ENCODE measurements at places on chromosomes 7 and 10.

DNA sequence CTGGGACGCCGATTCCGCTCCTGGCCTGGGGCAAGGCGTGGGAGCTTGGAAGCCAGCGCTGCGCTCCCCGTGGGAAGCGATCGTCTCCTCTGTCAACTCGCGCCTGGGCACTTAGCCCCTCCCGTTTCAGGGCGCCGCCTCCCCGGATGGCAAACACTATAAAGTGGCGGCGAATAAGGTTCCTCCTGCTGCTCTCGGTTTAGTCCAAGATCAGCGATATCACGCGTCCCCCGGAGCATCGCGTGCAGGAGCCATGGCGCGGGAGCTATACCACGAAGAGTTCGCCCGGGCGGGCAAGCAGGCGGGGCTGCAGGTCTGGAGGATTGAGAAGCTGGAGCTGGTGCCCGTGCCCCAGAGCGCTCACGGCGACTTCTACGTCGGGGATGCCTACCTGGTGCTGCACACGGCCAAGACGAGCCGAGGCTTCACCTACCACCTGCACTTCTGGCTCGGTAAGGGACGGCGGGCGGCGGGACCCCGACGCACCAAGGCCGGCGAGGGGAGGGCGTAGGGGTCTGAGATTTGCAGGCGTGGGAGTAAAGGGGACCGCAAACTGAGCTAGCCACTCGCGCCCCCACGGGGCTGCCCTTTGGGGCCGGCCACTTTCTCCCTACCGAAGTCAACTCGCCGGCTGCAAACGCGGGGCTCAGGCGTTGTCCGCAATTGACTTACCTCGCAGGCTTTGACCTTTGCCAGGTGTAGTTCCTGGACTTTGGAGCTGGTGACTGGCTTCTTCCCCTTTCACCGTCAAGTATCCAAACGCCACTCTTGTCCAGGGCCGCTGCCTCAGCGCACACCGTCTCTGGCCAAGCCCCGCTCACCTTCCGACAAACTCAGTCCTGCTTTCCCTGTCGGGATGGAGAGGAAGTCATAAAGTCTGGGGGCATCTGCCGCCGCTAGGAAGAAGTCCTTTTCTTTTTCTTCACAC is at the start of gene SCIN:
Gene SCIN, plus strand, starts transcription at position 187 of the 928 bp plus-strand sequence. Its CDS starts 67 bp downstream, at position 254.
- no peak for DNase-seq

GRCh38 chr10:11245510-11245909 is 227.8 kb downstream of the CELF2 start:
- no peak for DNase-seq

- no peak for DNase-seq
These were observed 228.7 kb upstream of the KLF6 start for GRCh38 chr10:4013651-4014121.

DNA sequence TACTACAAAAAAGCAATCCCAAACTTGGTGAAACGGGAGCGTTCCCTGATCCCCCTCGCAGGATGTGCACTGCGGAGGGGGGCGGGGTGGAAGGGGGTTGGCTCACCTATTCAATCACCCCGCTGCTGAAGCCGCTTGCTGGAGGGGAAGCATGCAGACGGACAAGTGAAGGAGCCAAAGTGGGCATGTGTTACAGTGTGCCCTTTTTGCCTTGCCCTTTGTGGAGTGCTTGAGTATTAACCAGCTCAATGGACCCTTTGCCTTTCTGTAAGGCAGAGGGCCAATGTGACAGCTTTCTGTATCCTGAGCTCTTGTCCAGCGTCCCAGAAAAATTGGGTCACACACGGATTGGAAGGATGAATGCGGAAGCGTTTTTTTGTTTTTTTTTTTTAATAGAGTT is 348.9 kb upstream of the NPSR1 start:
- DNase-seq, result no peak

DNA sequence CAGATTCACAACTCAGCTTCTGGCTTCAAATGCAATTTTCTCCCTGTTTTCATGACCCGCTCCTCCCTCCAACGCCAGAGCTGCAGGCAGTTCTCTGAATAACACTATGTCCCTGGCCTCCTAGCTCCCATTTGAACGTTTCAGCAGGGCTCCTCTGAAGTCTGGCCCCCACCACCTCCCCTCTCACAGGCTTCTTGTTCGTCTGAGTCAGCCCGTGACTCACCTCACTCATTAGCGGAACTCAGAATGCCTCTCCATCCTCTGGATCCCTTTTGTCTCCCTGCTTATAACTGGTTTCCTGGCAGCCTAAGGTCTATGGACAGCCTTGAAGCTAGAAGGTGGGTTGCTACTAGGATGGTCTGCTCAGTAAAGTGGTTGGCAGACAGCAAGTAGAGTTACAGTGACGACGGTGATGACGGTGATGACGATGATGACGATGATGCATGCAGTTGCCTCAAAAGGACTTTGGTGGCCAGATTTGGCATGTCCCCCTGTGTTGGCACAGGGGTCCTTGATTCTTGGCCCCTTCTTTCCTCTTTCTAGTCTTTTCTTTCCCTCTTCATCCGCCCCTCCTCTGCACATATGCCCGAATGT is 83.3 kb upstream of the MKLN1 start:
- peak; percentile 88 for DNase-seq

GRCh38 chr7:73715648-73716317 is 3.7 kb downstream of the STX1A start:
- peak; percentile 87 for DNase-seq

- no peak for DNase-seq
These were observed 176.2 kb upstream of the CSTF2T start for GRCh38 chr10:51875610-51876009.

DNA sequence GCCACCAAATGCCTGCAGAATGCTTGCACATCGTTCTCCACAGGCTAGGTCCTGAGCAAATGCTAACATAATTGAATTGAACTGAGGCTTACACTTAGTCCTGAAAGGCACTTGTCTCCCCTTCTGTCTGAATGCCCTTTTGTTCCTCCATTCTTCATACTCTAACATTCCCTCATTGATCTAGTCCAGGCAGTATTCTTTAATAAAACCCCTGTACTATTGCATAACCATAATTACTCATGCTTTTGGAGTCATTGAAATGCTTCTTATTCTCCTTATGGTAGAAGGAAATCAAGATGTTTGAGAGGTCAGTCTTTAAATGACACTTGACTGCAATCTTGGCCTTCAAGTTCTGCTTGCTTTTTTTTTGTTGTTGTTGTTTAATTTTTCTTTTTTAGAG is 7.1 kb downstream of the PI4K2A start:
- no peak for DNase-seq

DNA sequence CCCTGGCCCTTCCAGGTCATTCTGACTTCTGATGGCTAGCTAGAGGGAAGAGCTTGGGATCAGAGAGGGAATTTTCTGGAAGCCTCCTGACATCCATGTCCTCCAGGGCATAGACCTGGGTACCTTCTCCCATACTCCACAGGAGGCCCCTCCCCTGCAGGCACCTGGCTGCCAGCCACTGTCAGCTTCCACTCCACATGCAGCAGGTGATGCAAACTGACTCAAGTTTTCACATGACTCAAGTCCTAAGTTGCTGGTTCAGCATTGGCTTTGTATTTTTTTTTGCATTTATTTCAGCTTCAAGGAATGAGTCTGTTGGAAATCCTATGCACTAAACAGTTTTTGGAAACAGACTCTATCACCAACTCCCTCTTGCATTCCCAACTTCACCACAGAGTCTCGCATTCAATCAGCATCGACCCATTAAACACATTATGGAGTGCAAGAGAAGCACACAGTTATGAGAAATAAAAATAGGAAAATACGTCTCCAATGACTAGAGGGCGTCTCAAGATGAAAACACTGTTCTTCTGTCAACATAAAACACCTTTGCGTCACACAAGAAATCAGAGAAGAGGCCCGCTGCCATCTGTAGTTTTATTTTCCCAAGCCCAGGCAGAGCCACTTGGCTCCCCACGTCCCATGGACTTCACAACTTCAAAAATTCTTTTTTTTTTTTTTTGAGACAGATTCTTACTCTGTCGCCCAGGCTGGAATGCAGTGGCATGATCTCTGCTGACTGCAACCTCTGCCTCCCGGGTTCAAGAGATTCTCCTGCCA is 362.6 kb upstream of the MGMT start:
- DNase-seq, result no peak

DNA sequence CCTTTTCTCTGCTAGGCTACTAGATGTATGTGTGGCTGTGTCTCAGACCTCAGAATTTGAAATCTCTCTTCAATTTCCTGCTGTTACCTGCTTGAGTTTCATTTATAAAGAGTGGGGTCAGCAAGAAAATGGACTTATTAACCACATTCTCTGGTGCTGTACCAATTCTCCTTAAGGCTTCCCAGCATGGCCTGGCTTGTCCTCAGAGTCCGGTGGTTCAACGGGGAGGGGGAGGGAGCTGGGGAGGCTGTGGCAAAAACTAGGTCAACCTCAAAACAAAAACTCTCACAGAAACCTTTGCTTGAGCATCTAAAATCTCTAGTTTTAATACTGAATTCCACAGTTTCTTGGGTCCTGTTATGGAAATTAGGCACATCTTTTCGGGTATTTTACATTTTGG is 389.1 kb upstream of the COBL start:
- no peak for DNase-seq

- DNase-seq, result no peak
These were observed 175.7 kb upstream of the INHBA start for GRCh38 chr7:41878309-41879295.

- DNase-seq, result no peak
These were observed 8.4 kb downstream of the ANXA11 start for GRCh38 chr10:80196950-80197315.

GRCh38 chr10:93218386-93218785 is 144.7 kb downstream of the CYP26A1 start:
- DNase-seq, result no peak

- no peak for DNase-seq
These were observed 148.5 kb downstream of the PPP1R17 start for GRCh38 chr7:31835471-31835870.

DNA sequence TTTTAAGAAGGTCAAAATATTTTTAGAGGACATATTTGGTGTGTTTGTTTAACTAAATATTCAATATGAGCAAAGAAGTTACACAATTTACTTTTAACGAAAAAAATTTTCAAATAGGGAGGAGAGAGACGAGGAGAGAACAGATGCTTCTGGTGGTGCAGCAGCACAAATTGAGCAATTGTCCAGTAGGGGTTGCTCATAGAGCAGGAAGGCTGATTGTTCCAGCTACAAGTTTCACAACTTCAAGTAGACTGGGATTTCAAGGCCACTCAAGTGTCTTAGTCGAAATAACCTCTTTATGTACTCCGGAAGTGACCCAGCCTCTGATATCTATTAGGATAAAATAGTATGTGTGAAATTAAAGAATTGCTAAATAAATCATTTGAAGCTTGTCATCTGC is 197.9 kb downstream of the HDAC9 start:
- DNase-seq, result peak; percentile 78

DNA sequence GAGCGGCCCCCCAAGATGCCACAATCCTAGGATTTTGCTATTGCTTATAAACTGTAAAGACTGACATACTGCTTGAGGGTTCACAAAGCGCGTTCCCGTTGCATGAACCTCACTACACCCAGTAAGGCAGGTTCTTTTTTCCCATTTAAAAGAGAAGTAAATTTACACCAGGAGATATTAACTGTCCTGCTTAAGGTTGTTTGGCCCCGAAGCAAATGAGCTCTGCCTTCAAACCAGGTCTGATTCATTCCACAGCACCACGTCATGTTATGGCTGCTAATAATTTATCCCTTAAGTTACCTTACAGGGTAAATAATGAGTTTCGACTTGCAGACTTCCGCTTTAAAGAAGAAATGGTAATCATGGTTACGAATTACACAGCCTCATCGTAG is 559 bp upstream of the FKBP14 start:
- no peak for DNase-seq

DNA sequence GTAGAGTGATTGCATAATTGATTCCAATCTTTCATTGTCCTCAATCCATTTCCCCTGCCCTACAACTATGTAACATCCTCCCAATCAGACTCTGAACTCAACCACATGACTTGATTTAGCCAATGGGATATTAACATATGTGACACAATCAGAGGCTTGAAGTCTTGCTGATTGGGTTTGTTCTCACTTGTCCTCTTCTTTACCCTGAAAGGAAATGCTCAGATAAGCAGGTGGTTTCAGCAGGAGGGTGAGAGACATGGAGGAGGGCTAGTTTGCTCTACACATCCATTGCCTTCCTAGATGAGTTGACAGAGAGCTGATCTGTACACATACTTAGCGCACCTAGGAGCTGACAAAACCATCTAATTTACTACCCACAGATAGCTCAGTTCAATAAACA is 669.4 kb downstream of the NRG3 start:
- no peak for DNase-seq

GRCh38 chr10:89695307-89695706 is 6.1 kb upstream of the KIF20B start:
- DNase-seq, result no peak

DNA sequence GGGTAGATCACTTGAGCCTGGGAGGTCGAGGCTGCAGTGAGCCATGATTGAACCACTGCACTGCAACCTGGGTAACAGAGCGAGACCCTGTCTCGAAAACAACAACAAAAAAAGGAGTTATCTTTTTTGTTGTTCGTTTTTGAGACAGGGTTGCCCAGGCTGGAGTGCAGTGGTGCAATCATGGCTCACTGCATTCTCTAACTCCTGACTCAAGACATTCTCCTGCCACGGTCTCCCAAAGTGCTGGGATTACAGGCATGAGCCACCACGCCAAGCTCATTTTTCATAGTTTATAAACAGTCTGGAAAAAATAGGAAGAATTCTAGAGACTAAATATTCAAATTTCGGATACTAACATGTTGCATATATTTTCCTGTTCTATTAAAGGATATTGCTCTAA is 29.4 kb downstream of the SFXN4 start:
- no peak for DNase-seq

DNA sequence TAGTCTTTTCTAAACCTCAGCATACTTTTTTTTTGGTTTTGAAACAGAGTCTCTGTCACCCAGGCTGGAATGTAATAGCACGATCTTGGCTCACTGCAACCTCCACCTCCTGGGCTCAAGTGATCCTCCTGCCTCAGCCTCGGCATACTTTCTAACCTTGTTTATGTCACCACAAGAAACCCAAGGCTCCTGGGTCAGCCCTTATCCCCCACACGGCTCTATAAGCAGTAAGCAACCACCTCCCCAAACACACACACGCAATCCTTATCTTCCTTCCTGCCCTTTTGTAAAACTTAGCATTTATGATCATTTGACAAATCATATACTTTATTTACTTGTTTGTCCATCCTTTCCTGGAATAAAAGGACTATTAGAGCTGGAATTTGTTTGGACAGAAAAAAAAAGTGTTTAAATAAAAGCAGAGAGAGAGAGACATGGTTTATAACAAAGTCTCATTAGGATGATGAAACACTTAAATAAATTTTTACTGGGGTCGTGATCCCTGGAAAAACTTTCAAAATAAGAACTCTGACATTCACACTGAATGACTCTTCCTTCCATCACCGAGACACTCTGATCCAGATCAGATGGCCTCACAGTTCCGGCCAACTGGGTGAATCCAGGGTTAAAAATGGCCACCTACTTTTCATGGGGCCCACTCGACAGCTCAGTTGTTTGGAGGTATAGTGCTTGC is 72.7 kb upstream of the PIK3CG start:
- DNase-seq, result no peak

- no peak for DNase-seq
These were observed 107.2 kb downstream of the SPDYE5 start for GRCh38 chr7:75599244-75599781.

- no peak for DNase-seq
These were observed 65.3 kb downstream of the NPY start for GRCh38 chr7:24349339-24349738.

- peak; percentile 26 for DNase-seq
These were observed 100.2 kb downstream of the MMRN2 start for GRCh38 chr10:86857128-86857721.

- no peak for DNase-seq
These were observed 131.7 kb downstream of the DYNC1I1 start for GRCh38 chr7:95904099-95904498.

All from GM04504 (cell line).